ENCODE measurements at places on chromosomes 16 and 17.
A peak's percentile ranks its signal among the peaks of the same experiment; 100 is the strongest.

GRCh38 chr16:79263425-79263824 lies 337.1 kb downstream of the MAF start:
- no peak for DNase-seq

GRCh38 chr17:13359774-13360173 lies 242.0 kb downstream of the HS3ST3A1 start:
- no peak for DNase-seq

DNA sequence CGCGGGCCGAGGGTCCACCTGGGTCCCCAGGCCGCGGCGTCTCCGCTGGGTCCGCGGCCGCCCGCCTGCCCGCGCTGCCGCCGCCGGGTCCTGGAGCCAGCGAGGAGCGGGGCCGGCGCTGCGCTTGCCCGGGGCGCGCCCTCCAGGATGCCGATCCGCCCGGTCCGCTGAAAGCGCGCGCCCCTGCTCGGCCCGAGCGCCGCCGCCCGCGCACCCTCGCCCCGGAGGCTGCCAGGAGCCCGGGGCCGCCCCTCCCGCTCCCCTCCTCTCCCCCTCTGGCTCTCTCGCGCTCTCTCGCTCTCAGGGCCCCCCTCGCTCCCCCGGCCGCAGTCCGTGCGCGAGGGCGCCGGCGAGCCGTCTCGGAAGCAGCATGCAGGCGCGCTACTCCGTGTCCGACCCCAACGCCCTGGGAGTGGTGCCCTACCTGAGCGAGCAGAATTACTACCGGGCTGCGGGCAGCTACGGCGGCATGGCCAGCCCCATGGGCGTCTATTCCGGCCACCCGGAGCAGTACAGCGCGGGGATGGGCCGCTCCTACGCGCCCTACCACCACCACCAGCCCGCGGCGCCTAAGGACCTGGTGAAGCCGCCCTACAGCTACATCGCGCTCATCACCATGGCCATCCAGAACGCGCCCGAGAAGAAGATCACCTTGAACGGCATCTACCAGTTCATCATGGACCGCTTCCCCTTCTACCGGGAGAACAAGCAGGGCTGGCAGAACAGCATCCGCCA lies 504 bp downstream of the FOXC2 start:
- no peak for DNase-seq

GRCh38 chr16:77409311-77409710 lies 25.5 kb downstream of the ADAMTS18 start:
- no peak for DNase-seq

DNA sequence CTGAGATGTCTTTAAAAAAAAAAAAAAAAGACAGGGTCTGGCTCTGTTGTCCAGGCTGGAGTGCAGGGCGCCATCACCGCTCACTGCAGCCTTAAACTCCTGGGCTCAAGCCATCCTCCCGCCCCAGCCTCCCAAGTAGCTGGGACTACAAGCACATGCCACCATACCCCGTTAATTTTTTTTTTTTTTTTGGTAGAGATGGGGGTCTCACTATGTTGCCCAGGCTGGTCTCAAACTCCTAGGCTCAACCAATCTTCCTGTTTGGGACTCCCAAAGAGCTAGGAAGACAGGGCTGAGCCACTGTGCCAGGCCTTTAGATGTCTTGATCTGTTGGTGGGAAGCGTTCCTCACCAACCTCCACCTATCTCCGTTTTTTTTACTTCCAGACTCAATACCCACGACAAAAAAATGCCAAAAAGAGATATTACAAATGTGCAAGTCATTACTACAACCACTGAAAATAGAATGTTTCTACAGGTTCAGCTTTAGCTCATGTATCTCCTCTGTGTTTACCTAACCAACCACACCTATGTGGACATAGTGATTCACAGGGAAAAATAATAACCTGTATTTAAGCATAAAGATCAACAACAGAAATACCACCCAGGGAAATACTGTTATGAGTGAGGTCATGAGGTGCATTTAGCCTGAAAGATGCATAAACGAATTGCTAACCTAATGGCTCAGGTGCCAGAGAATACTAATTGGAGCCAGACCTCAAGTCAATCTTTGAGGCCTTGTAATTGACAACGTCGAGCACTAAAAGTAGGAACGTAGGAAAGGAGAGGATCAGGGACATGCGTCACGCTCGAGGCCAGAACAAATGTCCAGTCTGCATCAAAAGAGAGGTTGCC lies 22.6 kb downstream of the NACA2 start:
- no peak for DNase-seq

DNA sequence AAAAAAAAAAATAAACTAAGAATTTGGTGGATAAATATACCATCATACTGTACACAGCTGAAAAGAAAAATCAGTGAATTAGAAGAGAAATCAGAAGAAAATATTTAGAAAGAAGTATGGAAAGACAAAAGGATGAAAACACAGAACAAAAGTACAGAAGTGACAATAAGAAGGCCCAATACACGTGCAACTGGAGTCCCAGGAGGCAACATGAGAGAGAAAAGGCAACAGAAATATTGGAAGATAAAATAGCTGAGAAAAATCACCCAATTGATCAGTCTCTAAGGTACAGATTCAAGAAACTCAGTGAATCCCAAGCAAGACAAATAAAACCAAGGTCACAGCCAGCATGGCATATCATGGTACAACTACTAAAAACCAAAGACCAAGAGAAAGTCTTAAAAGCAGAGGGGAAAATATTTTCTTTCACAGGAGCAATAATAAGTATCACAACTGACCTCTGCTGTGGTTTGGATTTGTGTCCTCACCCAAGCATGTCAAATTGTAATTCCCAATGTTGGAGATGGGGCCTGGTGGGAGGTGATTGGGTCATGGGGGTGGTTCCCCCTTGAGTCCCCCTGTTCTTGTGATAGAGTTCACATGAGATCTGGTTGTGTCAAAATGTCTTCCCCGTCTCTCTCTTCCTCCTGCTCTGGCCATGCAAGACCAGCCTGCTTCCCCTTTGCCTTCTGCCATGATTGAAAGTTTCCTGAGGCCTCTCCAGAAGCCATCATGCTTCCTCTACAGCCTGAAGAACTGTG lies 20.2 kb upstream of the ENGASE start:
- DNase-seq: no peak

DNA sequence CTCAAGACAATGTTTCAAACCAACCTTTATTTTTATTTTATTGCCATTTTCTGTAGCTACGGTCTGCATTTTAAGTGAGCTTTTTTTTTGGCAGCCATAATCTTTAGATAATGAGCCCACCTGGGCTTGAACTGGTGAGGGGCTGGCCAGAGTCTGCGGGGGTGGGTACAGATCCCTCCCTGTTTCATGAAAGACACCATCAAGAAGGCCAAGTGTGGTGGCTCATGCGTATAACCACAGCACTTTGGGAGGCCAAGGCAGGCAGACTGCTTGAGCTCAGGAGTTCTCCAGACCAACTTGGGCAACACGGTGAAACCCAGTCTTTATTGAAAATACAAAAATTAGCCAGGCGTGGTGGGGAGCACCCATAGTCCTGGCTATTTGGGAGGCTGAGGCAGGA lies 113.7 kb downstream of the CPPED1 start:
- DNase-seq: no peak

- DNase-seq: no peak
These were observed 25.4 kb upstream of the WSB1 start for GRCh38 chr17:27268394-27269085.

GRCh38 chr16:59907611-59908010 lies 1173.5 kb upstream of the GOT2 start:
- no peak for DNase-seq

DNA sequence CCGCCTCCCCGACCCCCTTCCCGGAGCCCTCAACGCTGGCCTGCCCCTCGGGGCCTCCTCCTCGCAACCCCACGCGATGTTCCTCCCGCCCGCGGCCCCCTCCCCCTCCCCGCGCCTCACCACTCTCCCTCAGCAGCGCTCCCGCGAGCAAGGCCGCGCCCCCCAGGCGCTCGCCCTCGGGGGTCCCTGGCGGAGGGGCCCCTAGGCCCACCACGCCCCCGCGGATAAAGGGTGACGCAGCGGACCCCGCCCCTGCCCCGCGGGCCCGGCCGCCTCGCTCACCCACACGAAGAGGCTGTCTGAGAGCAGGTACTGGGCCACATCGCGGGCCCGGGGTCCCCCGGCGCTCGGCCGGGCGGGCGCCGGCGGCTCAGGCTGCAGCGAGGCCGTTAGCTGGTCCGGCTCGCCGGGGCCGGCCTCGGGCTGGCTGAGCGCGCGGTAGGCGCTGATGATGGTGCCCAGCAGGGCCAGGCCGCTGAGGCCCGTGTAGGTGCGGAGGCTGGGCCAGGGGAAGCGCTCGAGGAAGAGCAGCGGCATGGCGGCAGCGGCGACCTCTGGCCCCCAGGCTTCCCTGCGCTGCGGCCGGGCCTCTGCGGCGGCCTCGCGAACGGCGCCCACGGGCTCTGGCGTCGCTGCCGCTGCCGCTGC lies 430 bp downstream of the AMFR start:
- DNase-seq: peak; percentile 21

GRCh38 chr17:48487221-48487620 lies 43.6 kb downstream of the HOXB1 start:
- no peak for DNase-seq

DNA sequence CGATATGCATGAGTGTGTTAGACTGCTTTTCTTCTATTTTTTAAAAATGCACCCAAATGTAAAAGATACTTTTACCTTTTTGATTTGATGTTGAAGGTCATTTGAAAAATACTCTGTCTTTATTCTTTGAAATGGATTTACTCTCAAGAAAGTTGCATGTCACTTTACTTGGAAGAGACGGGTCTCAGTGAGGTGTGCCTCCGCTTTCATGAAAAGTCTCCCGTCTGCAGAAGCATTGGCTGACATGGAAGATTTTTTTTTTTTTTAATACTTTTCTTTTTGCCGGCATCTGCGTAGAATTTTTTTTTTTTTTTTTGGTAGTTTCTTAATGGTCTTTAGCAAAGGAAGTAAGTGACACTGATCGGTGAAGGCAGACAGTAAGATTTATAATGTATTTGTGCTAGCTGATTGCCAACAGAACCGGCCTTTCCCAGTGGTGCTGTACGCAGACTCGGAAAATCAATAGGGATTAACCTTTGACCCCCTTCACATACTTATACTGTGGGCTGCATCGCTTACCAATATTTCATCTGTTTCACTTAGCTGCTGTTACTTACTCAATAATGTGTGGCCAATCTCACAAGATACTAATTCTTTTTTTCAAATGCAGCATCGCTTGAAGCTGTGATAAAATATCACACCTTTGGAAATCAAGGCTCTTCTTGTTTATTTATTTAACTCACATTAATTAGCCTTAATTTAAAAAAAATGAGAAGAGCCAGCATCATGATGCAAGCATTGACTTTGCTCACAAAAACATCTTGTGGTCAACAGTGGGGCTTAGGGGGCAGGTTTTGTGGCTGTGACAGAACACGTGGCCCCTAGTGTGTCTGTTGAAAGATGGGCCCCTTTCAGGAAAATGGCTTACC lies 383.9 kb downstream of the WWOX start:
- no peak for DNase-seq

GRCh38 chr17:69103557-69104233 lies 38.0 kb downstream of the ABCA6 start:
- DNase-seq: no peak

DNA sequence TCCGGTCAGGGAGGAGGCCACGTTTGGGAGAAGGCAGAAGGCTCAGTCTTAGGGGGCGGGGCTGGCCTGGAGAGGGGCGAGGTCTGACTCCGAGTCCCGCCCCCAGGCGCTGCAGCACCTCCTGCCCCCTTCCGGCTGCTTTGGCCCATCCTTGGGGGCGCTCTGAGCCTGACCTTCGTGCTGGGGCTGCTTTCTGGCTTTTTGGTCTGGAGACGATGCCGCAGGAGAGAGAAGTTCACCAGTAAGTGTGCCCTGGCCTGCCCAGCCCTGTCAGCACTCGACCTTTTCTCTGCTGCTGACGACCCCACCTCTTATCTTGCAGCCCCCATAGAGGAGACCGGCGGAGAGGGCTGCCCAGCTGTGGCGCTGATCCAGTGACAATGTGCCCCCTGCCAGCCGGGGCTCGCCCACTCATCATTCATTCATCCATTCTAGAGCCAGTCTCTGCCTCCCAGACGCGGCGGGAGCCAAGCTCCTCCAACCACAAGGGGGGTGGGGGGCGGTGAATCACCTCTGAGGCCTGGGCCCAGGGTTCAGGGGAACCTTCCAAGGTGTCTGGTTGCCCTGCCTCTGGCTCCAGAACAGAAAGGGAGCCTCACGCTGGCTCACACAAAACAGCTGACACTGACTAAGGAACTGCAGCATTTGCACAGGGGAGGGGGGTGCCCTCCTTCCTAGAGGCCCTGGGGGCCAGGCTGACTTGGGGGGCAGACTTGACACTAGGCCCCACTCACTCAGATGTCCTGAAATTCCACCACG lies 1.5 kb downstream of the TNFRSF12A start:
- DNase-seq: peak; percentile 69

GRCh38 chr17:80950466-80951120 lies 41.0 kb upstream of the CHMP6 start:
- DNase-seq: no peak

GRCh38 chr16:4272114-4272956 lies 488 bp downstream of the TFAP4 start:
- DNase-seq: peak; percentile 41

- DNase-seq: no peak
These were observed 2283.8 kb downstream of the TP53TG3F start for GRCh38 chr16:35743101-35743692.

GRCh38 chr16:5361322-5361721 lies 263.7 kb upstream of the EEF2KMT start:
- DNase-seq: no peak

DNA sequence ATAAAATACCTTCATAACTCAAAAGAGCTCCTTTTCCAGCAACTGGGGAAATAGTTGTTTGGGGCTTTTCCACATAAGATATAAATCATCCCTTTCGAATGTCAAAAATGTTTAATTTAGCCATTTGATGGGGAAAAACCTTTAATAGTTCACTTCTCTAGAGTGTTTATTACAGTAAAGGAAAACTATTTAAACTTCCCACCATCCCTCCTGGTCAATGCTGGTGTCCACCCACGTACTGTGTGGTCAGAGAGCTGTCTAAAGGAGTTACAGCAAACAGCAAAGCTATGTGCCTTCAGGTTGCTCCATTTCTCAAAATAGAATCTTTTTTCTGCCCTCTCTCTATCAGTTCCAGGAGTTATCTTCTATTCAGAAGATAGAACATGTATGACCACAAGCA lies 33.5 kb downstream of the KANSL1 start:
- no peak for DNase-seq

DNA sequence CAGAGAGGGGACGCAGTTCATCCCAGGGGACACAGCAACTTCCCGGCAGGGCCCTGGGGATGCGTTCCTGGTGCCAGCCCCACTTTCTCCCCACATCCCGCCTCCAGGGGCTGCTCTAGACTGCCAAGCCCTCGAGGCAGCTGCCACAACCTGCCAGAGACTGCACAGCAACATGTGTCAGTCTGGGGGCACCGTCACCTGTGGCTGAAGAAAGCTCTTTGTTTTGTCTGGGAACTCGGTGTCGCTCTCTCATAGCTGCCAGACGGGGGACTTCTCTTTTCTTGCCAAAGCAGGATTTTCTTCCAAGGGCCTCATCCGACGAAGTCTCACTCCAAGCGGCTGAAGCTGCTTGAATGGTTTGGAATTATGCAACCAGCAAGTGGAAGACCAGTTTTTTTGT lies 43.7 kb downstream of the COTL1 start:
- DNase-seq: no peak

- no peak for DNase-seq
These were observed 66.4 kb downstream of the NXN start for GRCh38 chr17:913207-913606.

All from T-helper 1 cell (primary cell).